Peyer's patch (tissue), 4 donors: ENCODE measurements at places on chromosomes 6 and 20.

DNA sequence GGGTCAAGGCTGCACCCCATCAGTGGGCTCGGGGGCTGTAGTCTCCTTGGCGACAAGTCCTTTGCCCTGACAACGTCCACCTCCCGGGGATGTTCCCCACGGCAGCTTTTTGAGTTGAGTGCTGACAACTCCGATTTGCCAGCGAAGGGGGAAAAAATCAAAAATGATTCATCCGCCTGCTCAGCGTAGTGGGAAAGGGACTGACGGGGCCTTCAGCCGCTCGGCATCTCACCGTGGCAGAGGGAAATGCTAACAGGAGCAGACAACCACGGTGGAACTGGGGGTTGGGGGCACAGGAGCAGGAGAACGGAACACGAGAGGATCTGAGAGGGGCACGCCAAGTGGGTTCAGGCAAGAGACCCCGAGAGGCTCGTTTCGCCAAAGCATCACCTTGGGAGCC lies 173.7 kb downstream of the TFAP2C start:
- no peak for DNase-seq
- H3K36me3 ChIP-seq = no peaks in the 10 kb centered on the region
- no peak overlapping the region for H3K4me3 ChIP-seq
- H3K27me3 ChIP-seq = no peaks in the 10 kb centered on the region
- H3K27ac ChIP-seq = no peak overlapping the region

DNA sequence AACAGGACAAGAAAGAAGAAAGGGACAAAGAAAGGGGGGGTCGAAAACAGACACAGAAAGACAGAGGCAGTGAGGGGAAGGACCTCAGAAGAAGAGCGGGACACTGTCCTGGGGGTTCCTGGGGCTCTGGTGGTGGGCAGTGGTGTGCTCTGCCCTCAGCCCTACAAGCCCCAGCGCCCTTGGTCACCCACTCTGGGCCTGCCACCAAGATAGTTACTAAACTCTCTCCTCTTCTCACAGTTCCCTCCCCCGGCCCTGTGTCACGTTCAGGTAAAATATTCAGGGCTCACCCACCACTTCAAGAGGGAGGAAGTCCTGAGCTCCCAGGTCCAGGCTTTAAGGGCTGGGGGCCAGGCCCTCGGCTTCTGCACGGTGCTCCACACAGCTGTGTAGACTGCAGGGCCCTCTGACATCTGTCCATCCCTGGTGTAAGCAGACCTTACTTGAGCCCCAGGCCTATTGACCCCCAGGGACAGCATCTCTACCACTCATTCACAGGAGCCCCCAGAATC lies 87.4 kb downstream of the MRPL14 start:
- H3K4me3 ChIP-seq = no peak overlapping the region
- H3K27me3 ChIP-seq = no peaks in the 10 kb centered on the region
- no peaks in the 10 kb centered on the region for H3K36me3 ChIP-seq
- no peak for DNase-seq
- no peaks in the 10 kb centered on the region for H3K4me1 ChIP-seq
- H3K27ac ChIP-seq = no peak overlapping the region

DNA sequence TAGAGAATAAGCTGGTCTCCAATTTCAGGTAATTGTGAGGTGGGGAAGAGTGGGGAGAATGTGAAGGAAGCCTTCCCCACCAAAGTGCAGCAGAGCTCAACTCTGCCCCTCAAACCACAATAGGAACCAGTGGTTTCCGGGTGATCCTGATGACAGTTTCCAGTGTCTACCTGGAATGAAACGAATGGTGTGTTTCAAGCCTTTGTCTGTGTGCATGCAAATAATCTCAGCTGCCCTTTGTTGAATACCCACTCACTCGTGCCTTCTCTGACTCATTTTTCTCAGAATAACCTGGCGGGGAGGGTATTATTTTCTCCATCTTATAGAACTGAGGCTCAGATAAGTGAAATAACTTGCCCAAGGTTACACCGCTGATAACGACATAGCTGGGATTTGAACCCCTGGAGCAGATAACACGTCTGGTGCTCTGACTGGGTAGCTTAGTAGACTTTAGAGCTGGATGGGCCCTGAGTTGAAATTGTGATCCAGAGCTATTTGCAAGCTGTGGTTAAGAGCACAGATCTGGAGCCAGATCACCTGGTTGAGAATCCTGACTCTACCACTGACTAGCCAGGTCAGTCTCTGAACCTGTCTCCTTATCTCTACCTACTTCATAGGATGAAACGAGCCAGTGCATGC lies 85.1 kb downstream of the EYA2 start:
- no peaks in the 10 kb centered on the region for H3K4me1 ChIP-seq
- H3K4me3 ChIP-seq = no peak overlapping the region
- H3K36me3 ChIP-seq = no peaks in the 10 kb centered on the region
- no peak overlapping the region for H3K27ac ChIP-seq

DNA sequence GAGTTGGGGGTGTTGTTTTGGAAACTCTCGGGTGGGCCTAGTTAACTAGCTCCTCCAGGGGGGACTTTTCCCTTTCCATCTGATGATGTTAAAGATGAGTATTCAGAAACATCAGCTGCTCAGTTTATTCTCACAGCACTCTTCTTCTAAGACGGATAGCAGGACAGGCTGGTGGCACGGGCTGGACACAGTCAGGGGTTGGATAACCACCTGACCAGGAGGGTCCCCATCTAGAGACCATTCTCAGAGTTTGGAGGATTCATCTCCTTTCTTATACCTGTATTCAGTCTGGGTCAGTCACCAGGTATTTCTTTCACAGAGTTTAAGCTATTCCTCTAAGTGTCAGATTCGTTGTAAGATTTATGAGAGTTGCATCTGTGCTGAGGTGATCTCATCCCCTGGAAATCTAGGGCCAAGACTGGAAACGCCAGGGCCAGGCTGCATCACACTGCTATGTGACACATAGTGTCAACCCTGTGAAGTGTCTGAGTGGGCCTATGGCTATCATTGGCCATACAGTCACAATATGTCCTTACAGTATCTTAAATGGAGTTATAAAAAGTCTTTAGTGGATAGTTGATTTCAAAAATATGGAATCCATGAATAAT lies 111.7 kb downstream of the FAM50B start:
- no peak for DNase-seq
- H3K36me3 ChIP-seq = no peaks in the 10 kb centered on the region
- H3K27me3 ChIP-seq = no peaks in the 10 kb centered on the region

GRCh38 chr6:117915846-117916245 lies 8.8 kb downstream of the SLC35F1 start:
- H3K27ac ChIP-seq = no peak overlapping the region
- no peak overlapping the region for H3K4me3 ChIP-seq
- no peaks in the 10 kb centered on the region for H3K27me3 ChIP-seq
- no peaks in the 10 kb centered on the region for H3K4me1 ChIP-seq
- no peaks in the 10 kb centered on the region for H3K36me3 ChIP-seq
- no peak for DNase-seq

- H3K27ac ChIP-seq = peak overlapping the region; percentile 8
- H3K4me3 ChIP-seq = no peak overlapping the region
- H3K27me3 ChIP-seq = no peaks in the 10 kb centered on the region
- peaks cover 4% of the 10 kb centered on the region for H3K4me1 ChIP-seq
Measured at GRCh38 chr20:47605673-47606413, 104.2 kb downstream of the NCOA3 start.

GRCh38 chr6:106360989-106361430 lies 493 bp downstream of the CRYBG1 start:
- H3K4me1 ChIP-seq = no peaks in the 10 kb centered on the region
- no peaks in the 10 kb centered on the region for H3K36me3 ChIP-seq
- DNase-seq = peak; percentile 20
- peak overlapping the region; percentile 75 for H3K4me3 ChIP-seq
- peak overlapping the region; percentile 63 for H3K27ac ChIP-seq

GRCh38 chr6:64330694-64331307 lies 695.2 kb downstream of the PHF3 start:
- no peaks in the 10 kb centered on the region for H3K27me3 ChIP-seq
- H3K27ac ChIP-seq = no peak overlapping the region
- H3K36me3 ChIP-seq = no peaks in the 10 kb centered on the region
- peak; percentile 85 for DNase-seq
- H3K4me3 ChIP-seq = no peak overlapping the region
- no peaks in the 10 kb centered on the region for H3K4me1 ChIP-seq
